ENCODE measurements at places on chromosomes 13 and 19. TPM values are rescaled to one million over a fixed set of nuclear protein-coding genes. Genes with fewer than 3 reads are reported as not detected.

GRCh38 chr19:12975221-12975741, 5.9 kb downstream of the DAND5 start:
- no peaks in the 10 kb centered on the region for H3K27me3 ChIP-seq
- no peak for DNase-seq
- H3K27ac ChIP-seq = no peak overlapping the region

- no peaks in the 10 kb centered on the region for H3K4me1 ChIP-seq
- no peak overlapping the region for H3K4me3 ChIP-seq
- H3K27me3 ChIP-seq = no peaks in the 10 kb centered on the region
Measured at GRCh38 chr19:40240332-40240731, 13.8 kb upstream of the CCNP start.

DNA sequence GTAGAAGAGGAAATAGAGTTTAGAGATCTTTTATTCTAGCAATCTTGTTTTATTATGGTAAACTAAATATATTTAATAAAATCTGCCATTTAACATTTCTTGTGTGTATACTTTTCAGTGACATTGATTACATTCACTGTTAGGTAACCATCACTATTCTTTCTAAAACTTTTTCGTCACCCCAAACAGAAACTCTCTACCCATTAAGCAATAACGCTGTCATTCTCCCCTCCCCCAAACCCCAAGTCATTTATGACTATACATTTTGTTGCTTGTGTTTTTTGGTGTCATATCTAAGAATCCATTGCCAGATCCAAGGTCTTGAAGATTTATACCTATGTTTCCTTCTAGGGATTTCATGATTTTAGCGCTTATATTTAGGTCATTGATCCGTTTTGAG, 10.6 kb downstream of the URI1 start:
- no peak overlapping the region for H3K4me3 ChIP-seq
- peaks cover 37% of the 10 kb centered on the region for H3K36me3 ChIP-seq
- H3K27me3 ChIP-seq = no peaks in the 10 kb centered on the region
- H3K4me1 ChIP-seq = no peaks in the 10 kb centered on the region

- H3K27me3 ChIP-seq = no peaks in the 10 kb centered on the region
- H3K4me1 ChIP-seq = no peaks in the 10 kb centered on the region
- no peak for DNase-seq
Measured at GRCh38 chr19:2021453-2022140, 6.1 kb upstream of the BTBD2 start.

GRCh38 chr19:7618348-7618747, 11.0 kb downstream of the XAB2 start:
- H3K27me3 ChIP-seq = peaks cover 2% of the 10 kb centered on the region
- H3K27ac ChIP-seq = no peak overlapping the region
- H3K4me3 ChIP-seq = no peak overlapping the region
- peaks cover 27% of the 10 kb centered on the region for H3K36me3 ChIP-seq
- no peak for DNase-seq

DNA sequence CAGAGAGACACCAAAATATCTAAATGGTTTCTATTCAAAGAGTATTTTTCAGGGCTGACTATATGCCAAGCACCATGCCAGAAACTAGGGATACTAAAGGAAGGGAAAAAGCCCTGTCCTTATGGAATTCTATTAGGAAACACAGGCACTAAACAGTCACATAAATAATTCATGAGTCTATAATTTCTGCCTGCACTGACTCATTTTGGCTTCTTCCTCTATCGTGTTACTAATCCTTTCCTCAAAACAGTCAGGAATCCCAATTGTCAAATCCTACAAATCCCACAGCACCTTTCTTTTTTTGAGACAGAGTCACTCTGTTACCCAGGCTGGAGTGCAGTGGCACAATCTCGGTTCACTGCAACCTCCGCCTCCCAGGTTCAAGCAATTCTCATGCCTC, 29.2 kb downstream of the XPO4 start:
- no peaks in the 10 kb centered on the region for H3K27me3 ChIP-seq
- no peak overlapping the region for H3K4me3 ChIP-seq
- H3K4me1 ChIP-seq = no peaks in the 10 kb centered on the region
- no peak for DNase-seq
- peaks cover 6% of the 10 kb centered on the region for H3K36me3 ChIP-seq

NKG7 gene
- not detected for total RNA-seq

PCDH9 gene
- total RNA-seq = 0.09 TPM

- no peak overlapping the region for H3K4me3 ChIP-seq
- DNase-seq = peak; percentile 62
- H3K4me1 ChIP-seq = no peaks in the 10 kb centered on the region
- H3K27ac ChIP-seq = no peak overlapping the region
- H3K27me3 ChIP-seq = no peaks in the 10 kb centered on the region
- 0 out of 3 replicates have a peak, but pooled peaks cover 2% of the 10 kb centered on the region for H3K36me3 ChIP-seq
Measured at GRCh38 chr19:18649371-18650020, 12.7 kb downstream of the KLHL26 start.

DNA sequence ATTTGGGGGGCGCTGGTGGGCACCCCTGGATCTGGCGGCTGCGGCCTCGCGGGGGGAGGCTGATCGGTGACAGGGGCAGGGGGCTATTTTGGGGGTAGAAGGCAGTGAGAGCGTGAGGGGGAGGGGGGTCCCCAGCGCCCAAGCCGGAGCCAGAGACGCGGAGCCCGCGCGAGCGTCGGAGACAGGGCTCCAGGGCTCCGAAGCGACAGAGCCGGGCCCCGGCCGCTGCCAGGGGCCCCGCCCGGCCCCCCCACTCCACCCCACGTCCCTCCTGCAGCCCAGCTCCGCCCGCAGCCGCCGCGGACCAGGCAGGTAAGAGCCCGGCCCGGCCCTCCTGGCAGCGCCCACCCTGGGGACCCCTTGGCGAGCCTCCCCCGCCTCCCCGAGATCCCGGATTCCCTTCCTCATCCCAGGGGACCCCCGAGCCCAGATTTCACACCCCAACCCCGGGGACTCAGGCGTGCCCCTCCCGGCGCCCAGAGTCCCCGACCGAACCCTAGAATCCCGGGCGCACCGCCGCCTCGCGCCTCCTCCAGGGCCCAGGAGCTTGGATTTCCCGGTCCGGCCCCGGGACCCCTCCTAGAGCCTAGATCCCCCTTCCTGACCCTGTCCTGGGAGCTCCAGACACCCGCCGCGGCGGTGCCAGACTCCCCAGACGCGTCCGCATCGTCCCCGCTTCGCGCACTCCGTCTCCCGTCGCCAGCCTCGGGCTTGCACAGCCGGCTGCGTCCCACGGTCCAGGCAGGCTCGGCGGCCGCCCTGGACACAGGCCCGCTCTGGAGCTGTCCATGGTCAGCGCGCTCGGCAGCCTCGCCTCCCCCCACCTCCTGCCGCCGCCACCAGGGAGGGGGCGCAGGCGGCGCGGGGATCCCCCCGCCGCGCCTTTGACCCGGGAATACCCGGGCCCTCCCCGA, at the start of gene PPFIA3:
TSS of gene PPFIA3 (plus strand) at position 134 of the 914 bp plus-strand sequence. CDS start 8,330 bp downstream, outside the sequence.
- H3K27ac ChIP-seq = no peak within 1 kb of the TSS
- H3K36me3 ChIP-seq = no peaks in the 10 kb centered on the region
- H3K4me3 ChIP-seq = peak within 1 kb of the TSS; percentile 85
- H3K4me1 ChIP-seq = peaks cover 3% of the 10 kb centered on the region
- peaks cover 9% of the 10 kb centered on the region for H3K27me3 ChIP-seq

- no peaks in the 10 kb centered on the region for H3K36me3 ChIP-seq
- H3K4me3 ChIP-seq = no peak overlapping the region
- no peak for DNase-seq
- H3K27me3 ChIP-seq = no peaks in the 10 kb centered on the region
Measured at GRCh38 chr13:45594764-45595163, 20.8 kb downstream of the ERICH6B start.

- H3K4me3 ChIP-seq = no peak overlapping the region
- H3K4me1 ChIP-seq = peaks cover 8% of the 10 kb centered on the region
- no peak overlapping the region for H3K27ac ChIP-seq
- H3K27me3 ChIP-seq = no peaks in the 10 kb centered on the region
Measured at GRCh38 chr13:29803221-29803620, 47.2 kb downstream of the UBL3 start.

- no peaks in the 10 kb centered on the region for H3K27me3 ChIP-seq
- peaks cover 11% of the 10 kb centered on the region for H3K36me3 ChIP-seq
- H3K4me1 ChIP-seq = no peaks in the 10 kb centered on the region
- no peak overlapping the region for H3K27ac ChIP-seq
- no peak for DNase-seq
Measured at GRCh38 chr19:14459703-14460102, 15.5 kb downstream of the PTGER1 start.

GRCh38 chr19:13623716-13624710, 117.7 kb upstream of the CACNA1A start:
- DNase-seq = no peak
- H3K36me3 ChIP-seq = no peaks in the 10 kb centered on the region
- H3K27ac ChIP-seq = no peak overlapping the region
- no peaks in the 10 kb centered on the region for H3K27me3 ChIP-seq

DNA sequence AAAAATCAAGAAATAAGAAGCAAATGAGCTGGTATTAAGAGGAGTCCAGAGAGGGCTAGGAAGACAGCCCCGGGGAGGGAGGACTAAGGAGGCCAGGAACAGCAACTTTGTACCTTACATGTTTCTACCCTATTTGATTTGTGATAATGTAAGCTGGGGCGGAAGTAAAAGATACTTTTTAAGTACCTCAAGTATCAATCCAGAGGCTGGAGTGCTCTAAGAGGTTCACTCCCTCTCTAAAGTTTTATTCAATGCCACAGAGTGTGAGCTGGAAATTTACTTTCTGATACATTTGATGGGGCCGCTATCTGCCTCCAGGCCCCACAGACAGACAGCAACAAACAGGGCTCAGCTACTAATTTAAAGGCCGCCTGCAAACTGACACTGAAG, 11.4 kb downstream of the MLLT1 start:
- H3K27me3 ChIP-seq = no peaks in the 10 kb centered on the region
- no peak overlapping the region for H3K4me3 ChIP-seq
- no peak overlapping the region for H3K27ac ChIP-seq
- peaks cover 5% of the 10 kb centered on the region for H3K4me1 ChIP-seq
- H3K36me3 ChIP-seq = peaks cover 57% of the 10 kb centered on the region

GRCh38 chr19:325173-325936, 19.2 kb downstream of the MIER2 start:
- no peaks in the 10 kb centered on the region for H3K27me3 ChIP-seq
- no peak overlapping the region for H3K27ac ChIP-seq
- H3K4me1 ChIP-seq = no peaks in the 10 kb centered on the region
- H3K36me3 ChIP-seq = peaks cover 61% of the 10 kb centered on the region

DNA sequence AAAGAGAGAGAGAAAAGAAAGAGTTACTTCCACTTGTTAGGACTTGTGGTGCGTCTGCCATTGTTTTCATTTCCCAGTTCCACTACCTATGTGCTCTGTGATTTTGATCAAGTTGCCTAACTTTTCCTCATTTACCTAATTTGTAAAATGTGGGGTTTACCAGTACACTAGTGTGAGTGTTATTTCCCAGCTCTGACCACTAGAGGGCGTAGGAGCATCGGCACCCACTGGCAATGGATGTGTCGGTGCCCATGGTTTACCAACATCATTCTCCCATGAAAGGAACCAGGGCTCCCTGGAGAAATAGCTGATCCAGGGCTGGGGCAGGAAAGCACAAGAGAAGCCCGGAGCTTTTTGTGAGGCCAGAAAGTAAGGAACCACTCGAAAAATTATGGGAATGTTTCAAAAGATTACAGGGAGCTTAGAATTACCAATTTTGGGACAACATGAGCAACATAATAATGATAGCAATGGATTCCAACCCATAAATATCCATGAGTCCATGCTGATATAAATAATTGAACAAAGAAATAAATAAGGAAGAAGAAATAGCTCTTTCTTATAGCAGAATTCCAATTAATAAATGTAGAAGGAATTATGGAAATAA, 15.1 kb upstream of the CEACAM4 start:
- H3K4me3 ChIP-seq = no peak overlapping the region
- no peak overlapping the region for H3K27ac ChIP-seq
- no peaks in the 10 kb centered on the region for H3K4me1 ChIP-seq

DNA sequence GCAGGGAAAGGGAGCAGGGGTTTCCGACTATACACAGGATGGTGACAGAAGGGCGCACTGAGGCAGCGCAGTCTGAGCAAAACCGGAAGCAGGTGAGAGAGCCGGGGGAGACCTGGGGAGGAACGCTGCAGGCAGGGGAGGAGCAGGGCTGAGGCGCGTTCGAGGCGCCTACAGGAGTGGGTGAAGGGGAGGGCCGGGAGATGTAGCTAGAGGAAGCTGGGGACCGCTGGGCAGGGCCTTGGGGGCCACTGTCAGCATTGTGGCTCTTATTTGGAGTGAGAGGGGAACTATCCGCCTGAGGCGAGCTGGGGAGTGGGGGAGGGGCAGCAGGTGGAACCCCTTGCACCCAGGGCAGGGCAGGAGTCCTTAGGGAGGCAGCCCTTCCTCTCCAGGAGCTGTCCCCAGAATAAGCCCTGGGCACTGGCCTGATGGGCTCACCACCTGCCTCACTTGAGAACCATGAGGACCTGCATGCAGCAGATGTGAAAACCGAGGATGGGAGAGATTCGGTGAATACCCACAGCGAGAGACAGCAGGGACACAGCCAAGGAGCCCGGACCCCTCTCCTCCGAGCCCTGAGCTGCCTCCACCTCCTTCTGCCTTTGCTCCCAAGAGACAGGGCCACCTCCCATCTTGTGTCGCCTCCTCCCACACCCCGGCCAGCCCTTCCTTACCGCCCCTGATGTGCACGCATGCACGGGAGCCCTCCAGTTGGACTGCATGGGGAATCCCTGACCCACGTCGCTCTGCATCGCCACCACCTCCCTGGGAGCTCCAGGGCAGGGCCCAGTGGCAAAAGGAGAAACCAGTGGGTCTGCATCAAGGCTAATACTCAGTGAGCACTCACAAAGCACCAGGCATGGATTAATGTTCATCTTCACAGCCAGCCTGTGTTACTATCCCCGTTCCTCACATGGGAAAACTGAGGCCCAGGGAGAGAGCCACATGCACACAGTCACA, 10.3 kb downstream of the AKT2 start:
- H3K36me3 ChIP-seq = peaks cover 5% of the 10 kb centered on the region
- H3K4me3 ChIP-seq = no peak overlapping the region
- H3K4me1 ChIP-seq = no peaks in the 10 kb centered on the region
- H3K27me3 ChIP-seq = no peaks in the 10 kb centered on the region
- H3K27ac ChIP-seq = no peak overlapping the region

DNA sequence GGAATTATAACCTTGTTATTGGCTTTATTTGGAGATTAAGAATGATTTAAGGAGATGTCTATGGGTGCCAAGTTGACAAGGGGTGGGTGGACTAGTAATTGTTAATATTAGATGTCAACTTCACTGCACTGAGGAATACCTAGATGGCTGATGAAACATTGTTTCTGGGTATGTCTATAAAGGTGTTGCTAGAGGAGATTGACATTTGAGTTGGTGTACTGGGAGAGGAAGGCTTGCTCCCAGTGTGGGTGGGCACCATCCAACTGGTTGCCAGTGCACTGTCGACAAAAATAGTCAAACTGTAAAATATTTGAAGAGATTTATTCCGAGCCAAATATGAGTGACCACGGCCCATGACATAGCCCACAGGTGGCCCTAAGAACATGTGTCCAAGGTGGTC, 378.8 kb downstream of the NDFIP2 start:
- H3K4me3 ChIP-seq = no peak overlapping the region
- H3K36me3 ChIP-seq = no peaks in the 10 kb centered on the region
- H3K27ac ChIP-seq = no peak overlapping the region
- H3K27me3 ChIP-seq = no peaks in the 10 kb centered on the region
- DNase-seq = no peak

ALOX5AP gene
- total RNA-seq = not detected

TEX26 gene
- total RNA-seq = not detected

GRCh38 chr19:48400018-48400742, 6.7 kb downstream of the GRIN2D start:
- peaks cover 8% of the 10 kb centered on the region for H3K4me1 ChIP-seq
- no peaks in the 10 kb centered on the region for H3K36me3 ChIP-seq
- DNase-seq = peak; percentile 98

- H3K27me3 ChIP-seq = no peaks in the 10 kb centered on the region
- H3K4me1 ChIP-seq = no peaks in the 10 kb centered on the region
- H3K27ac ChIP-seq = no peak overlapping the region
- H3K36me3 ChIP-seq = no peaks in the 10 kb centered on the region
- DNase-seq = no peak
Measured at GRCh38 chr19:5349041-5349440, 8.4 kb upstream of the PTPRS start.
